Cardiac atrium fibroblast (primary cell): ENCODE measurements at places on chromosomes 16 and 17. TPM values are rescaled to one million over a fixed set of nuclear protein-coding genes. Genes with fewer than 3 reads are reported as not detected.

The FBXW10B gene
- total RNA-seq: not detected in 2 replicates

The KREMEN2 gene
- not detected in 2 replicates for total RNA-seq

The NHLRC4 gene
- 2.2 and 6.5 TPM in 2 replicates for total RNA-seq

The EFCAB13 gene
- total RNA-seq: 0.32 and 0.54 TPM in 2 replicates

The SRCIN1 gene
- not detected in 2 replicates for total RNA-seq

The CDK5R1 gene
- total RNA-seq: 1.3 and 1.5 TPM in 2 replicates

The ADAP2 gene
- 0.49 and 0.54 TPM in 2 replicates for total RNA-seq

The SDF2 gene
- total RNA-seq: 42.1 and 66.3 TPM in 2 replicates

The MGAT5B gene
- total RNA-seq: 0.49 and 6.7 TPM in 2 replicates

The LYZL6 gene
- not detected in 2 replicates for total RNA-seq

The ADAD2 gene
- total RNA-seq: not detected in 2 replicates

The TP53TG3F gene
- not detected in 2 replicates for total RNA-seq

The SLC6A2 gene
- not detected in 2 replicates for total RNA-seq

The CLEC16A gene
- total RNA-seq: 7.6 and 10.2 TPM in 2 replicates

The ASGR1 gene
- 0.18 and 1.1 TPM in 2 replicates for total RNA-seq

The MYH13 gene
- total RNA-seq: 0.16 TPM in 1 of 2 replicates, not detected in the other

The SCARF1 gene
- total RNA-seq: 0.54 and 3.1 TPM in 2 replicates

The BCL6B gene
- 0.90 and 4.7 TPM in 2 replicates for total RNA-seq

The PRM2 gene
- total RNA-seq: not detected in 2 replicates

The PPL gene
- 24.6 and 24.9 TPM in 2 replicates for total RNA-seq

The KRTAP1-5 gene
- total RNA-seq: not detected in 2 replicates

The SDR42E2 gene
- total RNA-seq: under 0.01 TPM in 1 of 2 replicates, not detected in the other

The GGA2 gene
- total RNA-seq: 17.8 and 22.9 TPM in 2 replicates

The PYY gene
- not detected in 2 replicates for total RNA-seq

The SLC13A2 gene
- total RNA-seq: not detected in 2 replicates

The TSEN54 gene
- total RNA-seq: 8.5 and 9.1 TPM in 2 replicates

The NACA2 gene
- not detected in 2 replicates for total RNA-seq

The TCAP gene
- not detected in 2 replicates for total RNA-seq

The RGS9 gene
- total RNA-seq: 2.5 and 4.5 TPM in 2 replicates

The KRTAP16-1 gene
- total RNA-seq: not detected in 2 replicates

The NT5M gene
- total RNA-seq: 0.49 and 8.3 TPM in 2 replicates

The TM4SF5 gene
- not detected in 2 replicates for total RNA-seq

The MAPT gene
- 0.18 TPM in 1 of 2 replicates, not detected in the other for total RNA-seq

The ZNF19 gene
- 0.16 and 1.6 TPM in 2 replicates for total RNA-seq

The MRM1 gene
- 5.8 and 6.7 TPM in 2 replicates for total RNA-seq

The PRR15L gene
- total RNA-seq: not detected in 2 replicates

The KPNB1 gene
- 223 and 263 TPM in 2 replicates for total RNA-seq

The CCL16 gene
- total RNA-seq: not detected in 2 replicates

The SOX8 gene
- 2.8 and 5.4 TPM in 2 replicates for total RNA-seq

The ARL17A gene
- total RNA-seq: 4.1 and 9.7 TPM in 2 replicates

The TNFRSF17 gene
- not detected in 2 replicates for total RNA-seq

The ANKS4B gene
- total RNA-seq: not detected in 2 replicates

The KCNAB3 gene
- total RNA-seq: 0.18 TPM in 1 of 2 replicates, not detected in the other

The ABCC11 gene
- not detected in 2 replicates for total RNA-seq

The SLC35G6 gene
- not detected in 2 replicates for total RNA-seq

The ABCC12 gene
- total RNA-seq: not detected in 2 replicates

The WFDC1 gene
- total RNA-seq: 1.5 and 2.7 TPM in 2 replicates

The RND2 gene
- 0.49 TPM in 1 of 2 replicates, not detected in the other for total RNA-seq

The VWA3A gene
- total RNA-seq: not detected in 2 replicates

The CCDC182 gene
- not detected in 2 replicates for total RNA-seq

The NPIPB6 gene
- total RNA-seq: 0.18 and 0.81 TPM in 2 replicates

The PRR11 gene
- 5.1 and 11.3 TPM in 2 replicates for total RNA-seq
